AG09309 (cell line): ENCODE measurements at places on chromosomes 6 and 20.

DNA sequence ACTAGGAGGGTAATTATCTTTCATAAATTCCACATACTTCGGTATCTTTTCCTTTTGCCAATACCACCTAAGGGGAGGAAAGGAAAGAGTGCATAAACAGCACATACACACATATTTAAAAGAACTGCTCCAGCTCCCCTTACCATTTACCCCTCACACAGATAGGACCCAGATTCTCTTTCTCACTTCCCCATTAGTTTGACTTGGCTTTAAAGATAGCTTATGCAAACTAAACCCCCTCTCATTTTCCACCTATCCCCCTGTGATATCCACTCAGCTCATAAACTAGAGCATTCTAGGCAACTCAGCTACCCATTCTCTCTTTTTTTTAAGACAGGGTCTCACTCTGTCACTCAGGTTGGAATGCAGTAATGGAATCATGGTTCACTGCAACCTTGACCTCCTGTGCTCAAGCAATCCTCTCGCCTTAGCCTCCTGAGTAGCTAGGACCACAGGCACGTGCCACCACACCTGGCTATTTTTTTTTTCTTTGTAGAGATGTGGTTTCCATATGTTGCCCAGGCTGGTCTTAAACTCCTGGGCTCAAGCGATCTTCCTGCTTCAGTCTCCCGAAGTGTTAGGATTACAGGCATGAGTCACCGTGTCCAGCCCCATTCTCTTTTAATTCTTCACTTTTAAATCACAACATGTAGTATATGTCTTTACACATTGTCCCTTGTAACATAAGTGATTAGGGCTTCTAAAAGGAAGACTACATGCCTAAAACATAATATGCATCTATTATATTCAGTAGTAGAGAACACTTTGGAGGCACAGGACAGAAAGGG lies 4.0 kb downstream of the FUCA2 start:
- DNase-seq, result no peak

DNA sequence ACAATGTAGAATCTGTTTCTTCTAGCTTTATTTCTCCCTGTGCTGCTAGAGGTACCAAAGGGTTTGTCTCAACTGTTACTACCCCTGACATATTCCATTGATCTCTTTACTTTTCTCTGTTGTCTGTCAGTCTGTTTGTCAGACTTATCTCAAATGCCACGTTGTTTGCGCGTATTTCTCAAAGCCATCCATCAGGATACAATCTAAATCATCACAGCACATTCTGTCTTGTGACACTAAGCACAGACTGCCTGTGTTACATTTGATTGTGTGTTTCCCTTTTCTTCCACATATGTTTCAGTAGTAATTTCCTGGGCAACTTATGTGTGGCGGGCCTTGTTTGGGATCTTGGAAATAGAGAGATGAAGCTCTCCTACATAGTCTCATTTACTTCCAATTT lies 30.2 kb upstream of the SERINC3 start:
- DNase-seq, result no peak

GRCh38 chr20:7836076-7836475 lies 104.2 kb downstream of the HAO1 start:
- DNase-seq, result no peak

DNA sequence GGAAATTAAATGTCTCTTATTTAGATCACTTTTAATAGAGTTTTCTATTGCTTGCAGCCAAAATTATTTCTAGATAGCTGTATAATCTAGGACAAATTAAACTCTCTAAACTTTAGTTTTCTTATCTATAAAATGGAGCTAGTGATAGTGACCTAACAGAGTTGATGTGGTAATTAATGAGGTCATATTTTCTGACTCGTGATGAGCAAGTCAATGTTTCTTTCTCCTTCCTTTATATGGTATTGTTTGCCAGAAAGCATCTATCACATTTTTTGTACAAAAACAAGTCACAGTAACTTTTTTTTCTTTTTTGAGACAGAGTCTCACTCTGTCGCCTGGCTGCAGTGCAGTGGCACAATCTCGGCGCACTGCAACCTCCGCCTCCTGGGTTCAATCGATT lies 267.7 kb downstream of the FARS2 start:
- no peak for DNase-seq

DNA sequence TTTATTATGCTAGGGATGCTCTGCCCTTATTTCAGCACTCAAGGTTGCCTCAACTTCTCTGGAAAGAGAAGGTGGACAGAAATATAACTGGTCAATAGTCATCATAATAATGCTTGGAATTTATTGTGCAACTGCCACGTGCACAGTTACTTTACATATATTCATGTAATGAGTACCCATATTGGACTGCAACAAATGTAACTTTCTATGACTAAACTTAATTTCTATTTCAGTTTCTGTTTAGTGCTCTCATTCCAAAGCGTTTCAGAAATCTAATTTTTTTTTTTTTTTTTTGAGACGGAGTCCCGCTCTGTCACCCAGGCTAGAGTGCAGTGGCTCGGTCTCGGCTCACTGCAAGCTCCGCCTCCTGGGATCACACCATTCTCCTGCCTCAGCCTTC lies 28.3 kb upstream of the CD83 start:
- DNase-seq, result no peak

GRCh38 chr6:164097056-164097455 lies 682.5 kb downstream of the QKI start:
- DNase-seq, result no peak

GRCh38 chr20:32636283-32636682 lies 37.5 kb downstream of the C20orf203 start:
- DNase-seq, result no peak

GRCh38 chr20:45545754-45546453 lies 1.3 kb downstream of the EPPIN start:
- DNase-seq, result peak; percentile 3

DNA sequence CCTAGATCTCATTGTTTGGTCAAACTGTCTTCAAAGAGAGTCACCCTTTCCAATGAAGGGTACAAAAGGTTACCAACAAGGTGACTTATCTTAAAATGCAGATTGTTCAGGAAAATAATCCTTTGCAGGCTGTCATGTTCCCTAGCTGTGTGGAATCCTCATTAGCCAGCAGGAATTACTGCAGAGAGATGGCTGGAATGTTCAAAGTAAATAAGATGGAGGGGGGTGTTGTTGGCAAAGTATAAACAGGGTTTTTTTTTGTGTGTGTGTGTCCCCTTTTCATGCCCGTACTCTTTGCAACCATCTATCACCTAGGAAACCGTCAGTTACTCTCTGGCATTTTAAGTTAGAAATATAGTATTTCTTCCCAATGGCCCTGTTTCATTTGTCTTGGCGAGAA lies 6.5 kb downstream of the NEDD9 start:
- DNase-seq, result no peak

DNA sequence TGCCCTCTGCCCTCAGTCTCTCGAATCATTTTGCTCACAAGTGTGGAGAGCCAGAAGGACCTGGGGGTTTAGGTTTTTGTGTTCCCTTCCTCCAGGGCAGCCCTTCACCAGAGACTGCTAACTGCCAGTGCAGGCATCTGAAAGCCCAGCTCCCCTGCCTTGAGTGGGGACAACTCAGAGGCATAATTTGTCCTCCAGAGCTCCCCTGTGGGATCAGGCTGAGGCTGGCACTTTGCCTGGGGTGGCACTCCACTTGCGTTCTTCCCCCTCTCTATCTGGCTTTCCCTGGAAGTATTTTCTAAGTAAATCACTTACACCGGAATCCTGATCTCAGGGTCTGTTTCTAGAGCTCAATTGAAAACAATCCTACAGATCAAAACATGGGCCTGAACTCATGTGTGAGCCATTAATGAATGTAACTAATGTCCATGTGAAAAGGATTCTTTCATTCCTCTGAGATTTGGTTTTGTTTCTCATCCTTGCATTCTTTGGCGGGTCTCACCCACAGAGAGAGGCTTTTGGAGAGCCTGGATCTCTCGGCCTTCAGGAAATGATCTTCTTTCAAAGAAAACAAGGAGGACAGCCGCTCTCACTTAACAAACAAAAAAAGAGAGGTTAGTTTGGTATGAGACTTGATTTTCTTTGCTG lies 125.7 kb upstream of the RIPOR2 start:
- DNase-seq, result no peak

- DNase-seq, result no peak
Observed at GRCh38 chr20:17594443-17594842, 24.6 kb downstream of the DSTN start.

GRCh38 chr6:53103993-53104675 lies 38.9 kb downstream of the FBXO9 start:
- DNase-seq, result no peak

GRCh38 chr6:105501826-105502344 lies 99.0 kb upstream of the PREP start:
- no peak for DNase-seq

DNA sequence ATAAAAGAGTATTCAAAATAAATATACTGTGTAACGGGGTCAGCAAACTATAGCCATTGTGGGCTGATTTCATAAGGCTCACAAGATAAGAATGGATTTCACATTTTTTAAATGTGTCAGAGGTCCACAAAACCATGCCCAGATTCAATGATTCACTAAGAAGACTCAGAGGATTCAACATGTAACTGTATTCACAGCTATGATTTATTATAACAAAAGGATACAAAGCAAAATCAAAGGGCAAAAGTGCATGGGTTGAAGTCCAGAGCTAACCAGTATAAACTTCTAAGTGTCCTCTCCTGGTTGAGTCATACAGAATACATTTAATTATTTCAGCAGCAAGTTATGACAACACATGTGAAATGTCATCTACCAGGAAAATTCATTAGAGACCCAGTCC lies 49.2 kb downstream of the TBC1D32 start:
- peak; percentile 58 for DNase-seq

DNA sequence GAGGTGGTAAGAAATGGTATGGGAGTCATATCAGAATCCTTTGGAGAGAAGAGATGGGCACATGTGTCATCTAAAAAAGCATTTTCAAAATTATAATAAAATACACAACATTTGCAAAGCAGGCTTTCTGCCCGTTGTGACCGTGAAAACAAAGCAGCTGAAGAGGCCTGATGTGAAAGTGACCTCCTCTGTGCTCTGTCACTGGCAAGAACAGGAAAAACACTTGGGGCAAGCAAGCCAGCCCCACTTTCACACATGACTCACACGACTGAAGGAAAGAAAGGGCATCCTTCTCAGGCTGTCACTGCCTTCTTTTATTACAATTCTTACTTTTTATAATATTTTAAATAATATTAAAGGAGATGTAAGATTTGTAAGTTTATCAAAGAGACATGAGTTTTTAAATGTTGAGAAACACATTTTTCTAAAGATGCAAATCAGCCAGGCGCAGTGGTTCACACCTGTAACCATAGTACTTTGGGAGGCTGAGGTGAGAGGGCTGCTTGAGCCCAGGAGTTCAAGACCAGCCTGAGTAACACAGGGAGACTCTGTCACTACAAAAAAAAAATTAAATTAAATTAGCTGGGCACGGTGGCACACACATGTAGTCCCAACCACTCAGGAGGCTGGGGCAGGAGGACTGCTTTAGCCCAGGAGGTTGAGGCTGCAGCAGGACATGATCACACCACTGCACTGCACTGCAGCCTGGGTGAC lies 143.7 kb downstream of the BTBD9 start:
- no peak for DNase-seq

- no peak for DNase-seq
Observed at GRCh38 chr20:25299806-25300205, 51.9 kb downstream of the PYGB start.

GRCh38 chr6:30819297-30819917 lies 64.9 kb upstream of the DDR1 start:
- no peak for DNase-seq

GRCh38 chr6:48613231-48613949 lies 502.4 kb upstream of the PTCHD4 start:
- no peak for DNase-seq

- no peak for DNase-seq
Observed at GRCh38 chr6:169499848-169500247, 202.0 kb downstream of the WDR27 start.

- no peak for DNase-seq
Observed at GRCh38 chr6:144353871-144354314, 68.8 kb downstream of the UTRN start.

- DNase-seq, result no peak
Observed at GRCh38 chr6:14851281-14851680, 394.6 kb upstream of the JARID2 start.

GRCh38 chr20:10618611-10619245 lies 55.1 kb downstream of the JAG1 start:
- DNase-seq, result no peak
